HTR-8/SVneo (cell line): ENCODE measurements at places on chromosomes 11 and 22.

GRCh38 chr11:21572210-21572609, 620.7 kb upstream of the ANO5 start:
- DNase-seq, result no peak

GRCh38 chr11:71283971-71284441, 31.6 kb upstream of the SHANK2 start:
- DNase-seq, result no peak

- no peak for DNase-seq
These were observed 17.8 kb downstream of the NAGA start for GRCh38 chr22:42052765-42053164.

- DNase-seq, result no peak
These were observed 114.2 kb downstream of the CACNA1I start for GRCh38 chr22:39684702-39685281.

DNA sequence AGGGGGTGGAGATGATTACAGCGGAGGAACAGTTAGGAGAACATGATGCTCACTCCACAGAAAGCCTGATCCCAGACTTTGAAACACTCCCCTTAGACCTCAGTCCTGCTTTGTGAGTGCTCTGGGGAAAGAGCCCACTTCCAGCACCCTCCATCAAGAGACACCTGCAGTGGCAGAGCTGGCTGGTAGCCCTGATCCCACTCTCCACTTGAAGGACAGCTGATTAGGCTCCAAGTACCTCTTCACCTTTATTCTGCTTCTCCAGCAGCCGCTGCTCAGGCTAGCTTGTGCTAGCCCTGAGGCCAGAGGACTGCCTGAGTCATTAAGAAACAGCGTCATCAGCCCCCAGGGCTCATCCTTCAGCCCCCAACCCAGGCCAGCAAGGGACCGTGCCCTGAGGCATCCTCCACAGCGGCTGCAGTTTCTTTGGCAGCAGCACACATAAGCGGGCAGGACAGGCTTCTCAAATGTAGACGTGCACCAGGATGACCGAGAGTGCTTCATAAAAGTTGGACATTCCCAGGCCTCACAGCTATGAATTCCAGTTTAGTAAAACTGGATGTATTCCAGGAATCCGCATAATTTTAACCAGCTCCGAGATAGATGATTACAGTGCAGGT, 146.0 kb upstream of the TBCEL start:
- no peak for DNase-seq

DNA sequence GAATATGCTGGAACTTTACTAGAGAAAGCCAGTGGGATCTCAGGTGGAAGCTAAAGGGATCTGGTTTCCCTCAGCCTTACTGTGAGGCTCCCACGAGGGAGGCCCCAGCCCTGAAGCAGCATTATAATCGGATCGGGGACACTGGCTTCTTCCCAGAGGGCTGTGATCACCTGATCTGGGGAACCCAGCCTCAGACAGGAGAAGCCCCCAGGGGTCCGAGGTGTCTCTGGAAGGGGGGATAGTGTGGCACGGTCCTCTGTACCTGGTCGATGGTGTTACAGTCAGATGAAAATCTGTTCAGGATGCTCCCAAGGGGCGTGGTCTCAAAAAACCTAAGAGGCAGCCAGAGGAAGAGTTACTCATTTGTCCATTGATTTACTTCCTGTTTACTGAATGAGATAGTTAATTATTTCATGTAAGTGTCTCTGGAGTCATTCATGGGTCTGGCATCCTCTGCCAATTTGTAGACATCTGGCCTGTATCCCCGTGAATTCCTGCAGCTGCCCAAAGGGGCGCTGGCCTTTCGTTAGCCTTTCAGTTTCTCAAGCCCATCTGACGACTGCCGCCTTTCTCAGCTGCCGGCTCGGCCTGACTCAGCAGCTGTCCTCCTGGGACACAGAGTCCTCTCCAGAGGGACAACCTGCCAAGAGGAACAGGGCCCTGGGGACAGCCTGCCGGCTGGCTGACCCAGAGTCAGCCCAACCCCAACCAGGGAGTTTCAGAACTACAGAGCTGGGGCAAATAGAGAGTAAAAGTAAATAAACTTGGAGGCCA, 17.0 kb upstream of the KCNJ11 start:
- no peak for DNase-seq

GRCh38 chr11:104700609-104701008, 197.7 kb downstream of the CASP12 start:
- peak; percentile 17 for DNase-seq

- no peak for DNase-seq
These were observed 61.5 kb upstream of the GRIA4 start for GRCh38 chr11:105548359-105548758.

- peak; percentile 36 for DNase-seq
These were observed 17.3 kb downstream of the RPUSD4 start for GRCh38 chr11:126194121-126194543.

GRCh38 chr11:43377389-43377788, 18.7 kb downstream of the TTC17 start:
- DNase-seq, result no peak

GRCh38 chr11:94746721-94747120, 21.4 kb upstream of the AMOTL1 start:
- DNase-seq, result no peak

DNA sequence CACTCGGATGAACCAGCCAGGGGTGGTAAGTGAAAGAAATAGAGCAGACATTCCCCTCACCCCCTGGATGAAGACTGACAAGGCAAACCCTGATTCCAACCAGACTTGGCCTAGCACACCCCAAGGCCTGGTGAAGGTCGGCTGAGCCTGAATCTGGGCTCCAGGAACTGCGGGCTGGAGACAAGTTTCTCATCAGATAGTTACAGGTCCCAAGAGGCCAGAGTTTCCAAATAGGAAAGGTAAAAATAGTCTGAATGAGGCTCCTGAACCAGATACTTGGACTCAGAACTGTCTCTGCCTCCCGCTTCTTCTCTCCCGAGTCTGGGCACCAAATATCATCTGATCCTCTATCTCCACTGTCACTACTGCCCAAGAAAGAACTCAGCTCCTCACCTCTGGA, 7.8 kb downstream of the ZMAT5 start:
- no peak for DNase-seq

- DNase-seq, result no peak
These were observed 27.7 kb downstream of the RTN4R start for GRCh38 chr22:20240447-20240764.

DNA sequence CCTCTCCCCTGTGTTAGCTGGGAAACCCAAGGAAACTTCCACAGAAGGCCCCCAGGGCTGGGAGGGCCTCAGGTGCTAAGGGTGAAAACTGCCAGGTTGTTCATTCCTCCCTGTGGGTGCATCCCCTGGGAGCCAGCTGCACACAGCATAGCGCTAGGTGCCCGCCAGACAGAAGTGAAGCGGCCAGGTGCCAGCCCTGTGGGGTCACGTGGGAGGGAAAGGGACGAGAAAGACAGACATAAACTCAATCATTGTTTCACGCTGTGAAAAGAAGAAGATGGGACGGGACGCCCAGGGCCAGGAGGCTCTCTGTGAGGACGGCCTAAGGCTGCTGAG, 31.6 kb upstream of the HMOX1 start:
- DNase-seq, result no peak

DNA sequence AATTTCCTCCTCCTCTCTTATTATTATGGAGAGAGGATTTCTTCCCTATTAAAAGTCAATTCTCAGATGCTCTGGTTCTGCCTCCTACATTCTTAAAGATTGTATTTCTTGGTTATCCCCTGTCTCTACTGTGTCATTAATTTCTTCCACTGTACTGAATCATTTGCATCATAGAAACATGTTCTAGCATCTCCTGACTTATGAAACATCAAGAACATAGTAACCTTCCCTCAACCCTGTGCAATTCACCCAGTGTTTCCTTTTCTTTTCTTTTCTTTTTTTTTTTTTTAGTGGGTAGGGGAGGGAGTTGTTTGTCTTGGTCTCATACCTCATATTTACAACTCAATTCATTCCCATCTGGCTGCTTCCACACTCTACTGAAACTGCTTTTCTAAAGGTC, 288.0 kb upstream of the PLET1 start:
- no peak for DNase-seq

GRCh38 chr22:24392218-24392931, 35.0 kb upstream of the ADORA2A start:
- no peak for DNase-seq

GRCh38 chr22:31302006-31302405, 9.7 kb upstream of the PIK3IP1 start:
- DNase-seq, result no peak

DNA sequence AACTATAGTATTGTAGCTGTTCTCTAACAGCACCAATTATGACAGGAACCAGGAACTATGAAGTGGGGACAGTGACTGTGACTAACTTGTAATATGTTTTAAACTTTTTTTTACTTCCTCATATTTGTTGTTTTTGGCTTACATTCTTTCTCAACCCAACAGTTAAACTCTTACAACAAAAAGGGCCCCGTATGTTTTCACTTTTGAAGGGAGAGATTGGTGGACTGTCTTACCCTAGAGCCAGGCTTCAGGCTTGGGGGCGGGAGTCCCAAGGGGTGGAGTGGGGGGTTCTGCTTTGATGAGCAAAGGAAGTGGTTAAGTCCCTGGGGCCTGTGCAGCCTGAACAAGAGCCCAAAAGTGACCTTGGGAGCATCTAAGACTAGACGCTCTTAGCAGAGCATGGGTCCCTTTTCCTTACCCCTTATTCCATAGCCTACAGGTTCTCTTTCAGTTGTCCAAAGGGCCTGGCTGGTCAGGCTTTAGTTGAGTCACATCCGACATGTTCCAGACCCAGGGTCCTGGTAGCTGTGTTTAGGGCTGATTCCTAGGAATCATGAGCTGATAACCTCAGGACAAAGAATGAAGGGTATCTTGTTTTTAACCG, 38.8 kb downstream of the STIM1 start:
- DNase-seq, result no peak

GRCh38 chr11:57883630-57884029, 122.0 kb downstream of the CTNND1 start:
- DNase-seq, result no peak

DNA sequence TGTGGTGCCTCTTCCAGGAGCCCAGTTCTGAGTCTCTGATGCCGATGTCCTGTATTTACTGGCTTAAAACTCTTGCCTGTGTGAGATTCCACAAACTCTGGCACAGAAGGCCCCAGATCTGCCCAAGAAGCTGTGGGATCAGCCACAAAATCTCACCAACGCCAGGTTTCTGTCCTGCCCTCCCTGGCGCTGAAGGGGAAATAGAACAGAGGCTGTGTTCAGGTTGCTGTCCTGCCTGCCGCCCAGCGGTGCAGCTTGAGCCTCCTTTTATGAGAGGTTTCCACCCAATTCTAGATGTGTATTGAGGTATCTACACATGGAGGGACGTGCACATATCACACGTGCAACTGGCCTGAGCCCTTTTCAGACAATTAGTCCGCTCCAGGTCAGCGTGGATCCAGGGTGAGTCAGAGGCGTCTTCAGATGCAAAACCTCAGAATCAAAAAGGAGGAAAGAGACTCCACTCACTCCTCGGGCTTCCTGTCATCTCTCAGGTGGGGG, 2.2 kb downstream of the TMEM80 start:
- DNase-seq, result no peak

DNA sequence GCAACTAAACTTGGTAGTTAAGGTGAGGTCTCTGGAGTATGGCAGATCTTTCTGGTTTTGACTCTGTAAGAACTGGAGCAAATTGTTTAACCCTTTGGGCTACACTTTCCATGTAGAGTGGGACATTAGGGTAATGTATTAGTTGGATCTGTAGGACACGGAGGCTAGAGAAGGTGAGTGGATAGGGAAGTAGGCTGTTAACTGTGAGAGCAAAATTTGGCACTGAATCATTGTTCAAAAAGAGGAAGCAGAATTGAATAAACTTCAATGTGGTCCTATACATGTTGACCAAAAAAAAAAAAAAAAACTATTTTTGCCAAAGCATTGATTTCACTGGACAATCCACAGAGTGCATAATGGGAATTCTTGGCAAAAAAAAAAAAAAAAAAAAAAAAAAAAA, 370.2 kb upstream of the CHORDC1 start:
- no peak for DNase-seq

GRCh38 chr22:22840780-22841179, 46.8 kb upstream of the IGLL5 start:
- DNase-seq, result no peak

DNA sequence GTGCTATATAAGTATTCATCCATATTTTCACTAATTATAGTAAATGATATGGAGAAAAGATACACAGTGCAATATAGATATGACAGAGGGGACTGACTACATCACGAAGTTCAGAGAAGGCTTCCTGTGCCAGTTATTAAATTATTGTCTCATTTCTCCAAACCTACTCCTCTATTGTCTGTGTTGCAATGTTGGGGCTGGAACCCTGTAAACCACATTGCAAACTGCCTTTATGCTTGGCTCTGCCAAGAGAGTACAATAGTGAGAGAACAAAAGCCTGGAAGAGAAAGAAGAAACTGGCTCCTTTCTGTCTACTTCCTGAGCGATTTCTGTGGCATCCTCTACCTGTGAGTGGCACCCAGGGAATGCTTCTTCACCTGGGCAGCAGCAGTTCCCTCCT, 46.4 kb downstream of the ME3 start:
- DNase-seq, result no peak

GRCh38 chr11:65794570-65795510, 8.0 kb downstream of the OVOL1 start:
- DNase-seq, result no peak

- peak; percentile 22 for DNase-seq
These were observed 2.4 kb downstream of the MAPK1 start for GRCh38 chr22:21865041-21865440.

GRCh38 chr11:74373382-74373781, 24.9 kb downstream of the PGM2L1 start:
- no peak for DNase-seq

GRCh38 chr11:26835611-26836010, 113.8 kb upstream of the SLC5A12 start:
- DNase-seq, result no peak

- no peak for DNase-seq
These were observed 4.6 kb upstream of the MRGPRG start for GRCh38 chr11:3222941-3223915.

- DNase-seq, result no peak
These were observed 27.8 kb downstream of the ANO1 start for GRCh38 chr11:70105755-70106571.

DNA sequence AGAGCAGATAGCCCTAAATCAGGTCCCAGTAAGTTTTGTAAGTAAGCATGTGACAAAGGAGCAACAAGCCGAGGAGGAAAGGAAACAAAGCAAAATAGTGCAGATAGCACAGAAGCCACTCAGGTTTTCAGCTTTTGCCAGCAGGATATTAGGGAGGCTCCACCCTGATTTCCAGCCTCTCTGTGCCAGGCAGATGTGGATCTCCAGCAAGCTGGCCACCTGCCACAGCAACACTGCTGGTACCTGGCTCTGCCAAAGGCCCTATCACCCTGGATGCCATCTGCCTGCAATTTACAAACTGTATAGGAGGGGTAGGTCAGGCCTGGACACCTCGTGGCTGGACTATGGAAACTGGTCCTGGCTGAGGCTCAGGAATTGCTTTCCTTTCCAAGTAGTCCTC, 12.2 kb upstream of the NNMT start:
- DNase-seq, result no peak

DNA sequence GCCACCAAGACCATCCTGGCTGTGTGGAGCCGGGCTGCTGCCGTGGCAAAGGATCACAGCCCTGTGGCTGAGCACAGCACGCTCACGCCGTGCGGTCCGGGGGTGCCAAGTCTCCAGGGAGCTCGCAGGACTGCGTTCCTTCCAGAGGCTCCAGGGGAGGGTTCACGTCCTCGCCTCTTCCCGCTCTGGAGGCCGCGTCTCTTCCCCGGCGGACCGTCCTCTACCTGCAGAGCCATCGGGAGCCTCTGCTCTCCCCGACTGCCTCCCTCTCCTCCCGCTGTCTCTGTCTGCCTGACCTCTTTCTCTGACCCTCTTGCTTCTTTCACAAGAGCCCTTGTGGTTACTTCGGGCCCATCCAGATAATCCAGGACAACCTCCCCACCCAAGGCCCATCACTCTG, 11.4 kb upstream of the MUC5AC start:
- no peak for DNase-seq

GRCh38 chr11:68542617-68543016, 82.1 kb downstream of the PPP6R3 start:
- peak; percentile 24 for DNase-seq
